ENCODE measurements at places on chromosomes 4 and X.

DNA sequence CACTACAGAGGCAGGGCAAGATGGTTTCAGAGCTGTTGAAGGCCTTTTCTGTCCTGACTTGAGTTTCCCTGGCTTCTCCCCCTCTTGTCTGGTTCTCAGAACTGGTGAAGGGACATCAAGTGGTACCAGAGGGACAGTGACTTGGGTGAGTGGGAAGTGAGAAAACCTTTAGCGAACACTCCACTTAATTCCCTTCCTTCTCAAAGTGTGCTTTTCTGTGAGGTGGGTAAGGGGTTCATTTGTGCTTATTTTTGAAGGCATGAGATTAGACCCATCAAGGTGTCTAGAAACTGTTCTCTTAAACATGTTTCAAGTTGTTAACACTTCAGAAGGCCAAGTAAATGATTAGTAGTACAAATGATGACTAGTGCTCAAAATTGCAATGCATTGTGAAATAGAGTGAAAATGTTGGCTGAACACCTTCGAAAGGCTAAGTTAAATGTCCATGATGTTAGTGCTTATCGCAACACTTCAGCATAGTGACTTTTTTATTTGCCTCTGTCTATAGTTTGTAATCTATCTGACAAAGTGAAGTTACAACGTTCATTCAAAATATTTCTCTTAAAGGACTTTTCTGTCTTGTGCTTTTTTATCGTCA is 2.8 kb downstream of the AREG start:
- no peak for DNase-seq

- no peak for DNase-seq
Observed at GRCh38 chrX:126170720-126171119, 4.6 kb upstream of the DCAF12L2 start.

DNA sequence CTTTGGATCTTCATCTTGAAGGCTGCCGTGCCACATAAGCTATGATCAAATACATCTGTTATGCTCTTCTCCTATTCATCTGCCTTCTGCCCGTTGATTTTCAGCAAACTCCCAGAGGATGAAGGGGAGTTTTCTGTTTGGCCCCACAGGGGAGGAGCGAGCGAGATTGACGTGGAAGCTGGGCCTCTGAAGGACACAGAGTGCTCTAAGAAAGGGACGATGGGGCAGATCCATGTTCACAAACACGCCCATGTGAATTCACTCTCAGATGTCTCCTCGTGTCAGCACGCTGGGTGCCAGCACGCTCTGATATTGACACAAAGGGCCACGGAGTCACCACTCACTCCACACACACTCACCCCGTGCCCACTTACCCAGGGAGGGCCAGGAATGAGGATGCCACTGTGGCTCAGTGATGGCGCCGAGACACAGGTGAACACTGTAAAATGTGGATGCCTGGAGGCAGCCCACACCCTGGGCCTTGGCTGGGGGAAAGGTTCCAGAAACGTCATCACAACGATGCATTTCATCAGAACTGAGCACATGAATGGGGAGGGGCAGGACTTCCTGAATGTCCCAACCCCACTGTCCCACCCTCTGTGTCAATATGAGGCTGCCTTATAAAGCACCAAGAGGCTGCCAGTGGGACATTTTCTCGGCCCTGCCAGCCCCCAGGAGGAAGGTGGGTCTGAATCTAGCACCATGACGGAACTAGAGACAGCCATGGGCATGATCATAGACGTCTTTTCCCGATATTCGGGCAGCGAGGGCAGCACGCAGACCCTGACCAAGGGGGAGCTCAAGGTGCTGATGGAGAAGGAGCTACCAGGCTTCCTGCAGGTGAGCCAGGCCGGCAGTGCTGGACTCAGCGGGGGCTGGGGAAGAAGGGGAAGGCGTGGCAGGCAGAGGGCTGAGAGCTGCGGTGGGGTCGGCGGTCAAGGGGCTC is at the start of gene S100P:
TSS of gene S100P (plus strand) at position 648 of the 946 bp plus-strand sequence. CDS start at position 703, 55 bp downstream.
- no peak for DNase-seq

DNA sequence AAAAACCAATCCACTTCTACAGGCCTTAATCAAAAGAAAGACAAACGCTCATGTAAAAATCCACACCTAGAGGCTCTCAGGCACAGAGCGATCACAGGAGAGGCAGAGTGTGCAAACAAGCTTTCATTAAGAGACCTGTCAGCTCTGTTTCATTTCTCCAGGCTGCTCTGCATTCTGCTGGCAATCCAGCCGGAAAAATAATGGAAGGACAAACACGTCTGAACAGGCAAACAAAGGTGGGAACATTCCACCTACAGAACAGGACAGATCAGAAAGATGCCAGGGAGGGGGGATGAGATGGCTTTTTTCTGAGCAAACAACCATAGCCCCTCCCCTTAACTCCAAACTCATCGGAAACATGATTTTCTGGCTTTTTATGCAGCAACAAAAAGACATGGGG is 9.7 kb downstream of the SOD3 start:
- DNase-seq, result no peak

GRCh38 chrX:131782646-131783045 is 238.8 kb downstream of the OR13H1 start:
- DNase-seq, result no peak

Measured in activated naive CD8-positive, alpha-beta T cell treated with anti-CD3 and anti-CD28 coated beads, Interleukin-2, amount 50 U/mL, for 16 hours (primary cell).